Activated CD4-positive, alpha-beta T cell treated with anti-CD3 and anti-CD28 coated beads, Interleukin-2, Interleukin-6, amounts not matched to agents 100 ng/mL and 50 ng/mL, durations not matched to agents 16 hours and 8 hours (primary cell): ENCODE measurements at places on chromosomes 16 and 17.
A peak's percentile ranks its signal among the peaks of the same experiment; 100 is the strongest.

DNA sequence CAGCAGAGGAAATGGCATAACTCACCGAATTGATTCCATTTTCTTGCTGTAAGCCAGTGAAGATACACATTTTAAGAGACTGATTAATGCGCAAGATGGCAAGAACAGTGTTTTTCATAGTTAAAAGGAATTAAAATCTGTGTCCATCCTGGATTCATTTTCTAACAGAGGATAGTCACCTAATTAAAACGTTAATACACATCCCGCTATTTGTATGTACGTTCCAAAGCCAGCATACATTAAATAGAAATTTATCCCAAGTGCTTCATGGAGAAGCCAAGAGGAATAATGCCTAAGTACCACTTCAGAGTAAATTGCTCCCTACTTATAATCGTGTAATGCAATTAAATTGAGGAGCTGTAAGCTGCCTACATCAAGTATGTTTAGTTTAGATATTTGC is 49.9 kb downstream of the RBFOX1 start:
- no peak for DNase-seq

GRCh38 chr17:28514561-28515002 is 8.4 kb downstream of the FOXN1 start:
- DNase-seq = no peak

- DNase-seq = no peak
These were observed 7.4 kb downstream of the USP22 start for GRCh38 chr17:21035406-21035805.

GRCh38 chr16:68596266-68596665 is 48.8 kb upstream of the CDH3 start:
- no peak for DNase-seq

GRCh38 chr17:49156256-49156655 is 23.7 kb downstream of the B4GALNT2 start:
- no peak for DNase-seq

- DNase-seq = no peak
These were observed 688.9 kb upstream of the KIF2B start for GRCh38 chr17:53133876-53134275.

- DNase-seq = no peak
These were observed 54.7 kb downstream of the CACNG5 start for GRCh38 chr17:66889480-66890230.

DNA sequence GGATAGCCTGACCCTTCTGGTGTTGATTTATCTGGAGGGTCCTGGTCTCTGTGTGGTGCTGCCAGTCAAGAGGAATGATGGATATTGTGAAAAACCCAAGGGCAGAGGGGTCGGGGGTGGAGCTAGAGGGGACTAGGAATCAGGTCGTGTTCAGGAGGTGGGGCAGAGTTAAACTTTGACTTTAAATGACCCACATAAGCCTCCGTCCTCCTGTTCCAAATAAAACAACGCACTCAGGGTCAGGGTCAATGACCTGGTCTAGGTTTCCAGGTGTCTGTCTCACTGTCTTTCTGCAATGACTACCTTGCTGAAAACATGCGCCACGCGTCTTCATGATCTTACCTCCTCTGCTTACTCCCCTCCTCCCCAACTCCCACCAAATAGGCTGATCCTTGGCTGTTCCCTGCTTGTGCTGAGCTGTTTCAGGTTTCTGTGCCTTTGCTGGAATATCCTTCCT is 14.7 kb downstream of the AOC3 start:
- DNase-seq = no peak

- no peak for DNase-seq
These were observed 3.7 kb downstream of the NUBP2 start for GRCh38 chr16:1786242-1787055.

GRCh38 chr17:11589716-11590115 is 8.6 kb upstream of the DNAH9 start:
- DNase-seq = no peak

- DNase-seq = no peak
These were observed 9.0 kb downstream of the KCTD13 start for GRCh38 chr16:29916979-29917378.

DNA sequence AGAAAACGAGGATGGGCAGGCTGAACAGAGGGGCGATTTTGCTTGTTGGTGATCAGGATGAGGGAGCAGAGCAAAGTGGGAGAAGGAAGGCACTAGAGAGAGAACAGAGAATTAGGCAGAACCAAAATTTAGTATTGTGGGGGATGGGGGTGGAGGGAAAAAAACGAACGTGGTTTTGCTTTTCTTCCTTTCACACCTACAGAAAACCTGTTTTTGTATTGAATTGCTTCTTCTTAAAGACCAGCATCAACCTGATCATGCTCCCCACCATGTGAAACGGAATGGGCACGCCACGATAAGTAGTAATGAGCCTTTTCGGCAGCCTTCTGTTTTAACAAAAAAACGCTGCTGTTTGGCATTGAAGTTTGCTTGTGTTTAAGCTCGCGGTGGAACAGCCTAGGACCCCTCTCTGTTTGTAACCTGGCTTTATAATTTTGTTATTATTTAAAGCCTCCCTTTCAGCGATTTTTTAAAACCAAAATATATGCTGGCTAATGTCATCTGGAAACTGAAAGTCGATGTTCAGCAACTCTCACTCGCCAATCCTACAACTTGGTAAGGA is 36.8 kb downstream of the ERCC4 start:
- DNase-seq = no peak

GRCh38 chr17:32852811-32853210 is 24.1 kb downstream of the MYO1D start:
- no peak for DNase-seq

DNA sequence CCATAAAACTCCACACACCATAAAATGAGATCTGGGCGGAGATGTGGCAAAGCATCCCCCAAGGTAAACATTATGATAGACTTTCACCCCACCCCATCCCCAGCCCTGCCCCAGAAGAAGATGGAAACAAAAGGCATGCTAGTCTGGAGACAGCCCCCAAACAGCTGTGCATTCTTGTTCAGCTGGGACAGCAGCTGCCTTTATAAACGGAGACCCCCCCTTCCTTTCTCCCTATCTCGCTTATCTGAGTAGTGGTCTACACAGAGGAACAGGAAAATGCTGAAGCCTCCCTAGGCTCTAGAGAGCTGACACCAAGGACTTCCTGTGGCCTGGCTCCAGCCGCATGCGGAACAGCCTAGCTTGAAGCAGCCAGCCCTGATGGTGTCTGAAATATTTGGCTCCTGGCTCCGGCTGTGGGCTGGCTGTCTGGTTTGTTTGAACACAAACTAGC is 190.3 kb upstream of the ANKFN1 start:
- DNase-seq = no peak

DNA sequence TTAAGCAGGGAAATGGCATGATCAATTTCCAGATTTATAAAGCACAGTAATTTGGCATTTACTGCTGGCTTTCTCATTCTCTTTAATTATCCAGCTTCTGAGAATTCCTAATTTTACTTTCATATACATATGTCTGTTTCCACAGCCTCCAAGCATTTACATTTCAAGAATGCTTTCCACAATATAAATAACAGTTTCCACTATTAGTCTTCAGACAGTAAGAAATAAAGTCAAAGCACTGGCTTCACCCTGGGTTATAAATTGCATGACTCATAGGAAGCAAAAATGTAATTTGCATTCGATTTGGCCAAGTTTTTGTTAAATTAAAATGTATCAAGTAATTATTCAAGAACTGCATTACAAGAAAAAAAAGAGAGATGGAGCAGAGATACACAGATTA is 53.5 kb downstream of the MPHOSPH6 start:
- no peak for DNase-seq

DNA sequence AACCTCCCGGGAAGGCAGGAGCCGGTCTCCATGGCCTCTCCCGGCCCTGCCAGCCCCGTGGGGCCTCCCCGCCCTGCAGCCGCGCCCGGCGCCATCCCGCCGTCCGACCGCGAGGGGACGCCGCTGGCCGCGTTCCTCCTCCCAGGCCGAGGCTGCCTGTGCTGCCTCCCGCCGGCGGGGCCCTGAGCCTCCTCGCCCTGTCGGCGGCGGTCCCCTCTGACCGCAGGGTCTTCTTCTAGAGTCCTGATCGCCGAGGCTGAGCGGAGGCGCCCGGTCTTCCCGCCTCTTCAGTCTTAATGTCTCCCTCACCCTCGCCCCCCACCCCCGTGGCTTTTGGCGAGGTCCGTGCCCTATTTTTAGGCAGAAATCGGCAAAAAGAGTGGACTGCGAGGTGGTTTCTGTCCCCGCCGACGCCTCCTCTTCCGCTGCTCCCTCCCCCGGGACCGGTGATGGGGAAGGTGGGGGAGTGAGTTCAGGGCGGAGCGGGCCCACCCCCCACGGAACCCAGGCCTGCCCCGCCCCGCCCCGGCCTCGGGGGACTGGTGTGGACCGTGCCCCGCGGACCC is 794 bp upstream of the CPNE7 start:
- peak; percentile 71 for DNase-seq

GRCh38 chr16:85485379-85485778 is 127.7 kb upstream of the GSE1 start:
- DNase-seq = no peak

GRCh38 chr17:7307686-7308624 is 527 bp downstream of the EIF5A start:
- peak; percentile 62 for DNase-seq

GRCh38 chr17:77534137-77534536 is 393.4 kb downstream of the SEC14L1 start:
- DNase-seq = no peak
